ENCODE measurements at places on chromosomes 7 and 10.

- no peak for DNase-seq
These were observed 2.4 kb downstream of the SORBS1 start for GRCh38 chr10:95558593-95559320.

- peak; percentile 84 for DNase-seq
These were observed 7.6 kb upstream of the ORAI2 start for GRCh38 chr7:102425639-102426267.

GRCh38 chr10:59107147-59107546 is 69.3 kb upstream of the PHYHIPL start:
- no peak for DNase-seq

DNA sequence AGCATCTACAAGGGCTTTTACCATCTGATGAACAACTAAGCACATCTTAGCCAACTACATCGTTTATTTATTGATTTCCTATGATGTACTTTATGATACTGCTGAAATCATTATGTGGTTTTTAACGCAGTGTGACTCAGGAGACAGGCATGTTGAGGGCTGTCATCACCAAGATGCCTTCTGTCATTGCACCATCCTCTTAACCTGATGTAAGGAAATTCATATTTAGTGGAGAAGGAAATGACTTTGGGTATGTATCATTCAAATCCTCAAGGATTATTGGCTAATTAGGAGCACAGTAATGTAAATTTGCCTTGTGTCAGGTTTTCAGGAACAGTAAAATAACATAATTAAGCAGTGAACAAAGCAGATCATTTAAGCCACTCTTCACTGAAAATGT is 138.5 kb upstream of the MGMT start:
- no peak for DNase-seq

- no peak for DNase-seq
These were observed 91.0 kb upstream of the COL1A2 start for GRCh38 chr7:94303695-94304094.

DNA sequence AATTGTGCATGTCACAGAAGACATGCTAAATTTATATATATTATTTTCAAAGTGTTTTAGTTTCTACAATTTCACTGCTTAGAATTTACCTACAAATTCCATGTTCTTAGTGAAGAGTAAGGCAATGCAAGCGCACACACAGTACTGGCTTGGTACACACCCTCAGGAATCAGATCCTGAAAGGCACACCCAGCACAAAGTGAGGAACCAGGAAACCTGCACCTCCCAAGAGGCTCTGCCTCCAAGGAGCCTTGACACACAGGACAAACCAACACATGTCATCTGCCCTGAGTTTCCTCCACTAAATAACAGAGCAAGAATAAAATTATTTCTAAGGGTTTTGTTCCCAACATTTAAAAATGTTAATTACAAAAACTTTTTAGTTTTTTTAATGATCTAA is 156.2 kb downstream of the PARD3 start:
- no peak for DNase-seq

GRCh38 chr10:75878586-75878985 is 447.2 kb downstream of the LRMDA start:
- DNase-seq, result no peak

GRCh38 chr10:88111294-88111693 is 247.9 kb downstream of the PTEN start:
- no peak for DNase-seq

DNA sequence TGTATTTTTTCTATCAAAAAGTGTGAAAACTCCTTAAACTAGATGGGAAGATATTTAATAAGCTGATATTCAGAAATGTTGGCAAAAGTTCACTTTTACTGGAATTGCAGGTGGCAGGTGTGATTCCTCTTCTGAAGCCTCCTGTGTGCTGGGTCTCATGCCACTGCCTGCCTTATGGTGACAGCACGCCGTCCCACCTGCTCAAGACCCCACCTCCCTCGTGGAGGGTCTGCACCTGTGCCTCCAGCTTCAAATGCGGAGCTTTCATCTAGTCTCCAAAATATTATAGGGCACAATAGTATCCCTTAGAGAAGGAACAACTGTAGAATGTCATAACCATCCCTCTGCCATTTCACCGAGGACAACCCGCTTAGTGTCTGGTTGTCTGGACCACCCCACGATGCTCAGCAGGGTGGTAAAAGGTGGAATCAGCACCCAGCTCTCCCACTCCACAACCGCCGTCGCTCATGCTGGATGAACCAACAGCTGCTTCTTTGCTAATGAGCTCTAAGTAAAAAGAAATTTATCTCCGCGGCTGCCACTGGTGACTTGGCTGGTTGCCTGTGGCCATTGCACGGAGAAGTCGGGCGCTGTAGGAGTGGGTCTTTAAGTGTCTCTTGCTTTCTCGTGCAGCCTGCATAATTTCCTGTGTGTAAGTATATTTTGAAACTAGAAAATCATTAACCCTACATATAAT is 119.3 kb upstream of the TCERG1L start:
- no peak for DNase-seq

- no peak for DNase-seq
These were observed 181.3 kb downstream of the MAGI2 start for GRCh38 chr7:79272066-79272669.

GRCh38 chr10:79289801-79290200 is 57.5 kb upstream of the PPIF start:
- no peak for DNase-seq

DNA sequence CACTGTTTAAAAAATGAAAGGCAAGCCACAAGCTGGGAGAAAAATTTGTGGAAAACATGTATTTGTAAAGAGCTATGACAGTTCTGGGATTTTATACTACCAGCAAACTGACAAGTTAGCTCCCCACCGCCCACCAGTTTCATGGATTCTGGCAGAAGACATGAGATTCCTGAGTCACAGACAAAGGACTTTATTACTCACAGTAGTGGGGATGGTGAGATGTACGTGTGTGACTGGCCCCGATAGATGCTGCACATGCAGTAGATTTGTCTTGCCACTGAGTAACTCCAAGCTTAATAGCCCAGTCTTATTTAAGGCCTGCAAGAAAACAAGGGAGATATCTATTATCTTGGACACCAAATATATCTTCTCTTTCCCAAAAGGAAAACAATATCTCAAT is 281.7 kb downstream of the AHR start:
- DNase-seq, result no peak

DNA sequence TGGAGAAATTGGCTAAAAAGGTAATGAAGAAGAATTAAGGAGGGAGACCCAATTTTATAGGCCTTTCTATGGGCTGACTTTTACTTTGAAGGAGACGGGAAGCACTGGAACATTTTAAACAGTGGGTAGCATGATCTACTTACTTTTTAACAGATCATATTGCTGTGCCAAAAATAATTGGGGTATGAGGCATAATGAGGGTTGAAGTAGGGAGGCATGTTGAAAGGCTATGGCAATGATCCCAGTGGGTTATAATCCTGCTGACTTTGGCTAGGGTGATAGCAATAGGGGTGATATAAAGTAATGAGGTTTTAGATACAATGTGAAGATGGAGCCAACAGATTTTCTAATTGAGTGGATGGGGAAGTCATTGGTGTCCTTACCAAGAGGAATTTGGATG is 73.2 kb downstream of the GPR37 start:
- no peak for DNase-seq

- no peak for DNase-seq
These were observed 50.3 kb upstream of the MET start for GRCh38 chr7:116621649-116622048.

GRCh38 chr7:126495733-126496132 is 757.0 kb downstream of the GRM8 start:
- no peak for DNase-seq
